Stimulated activated naive CD8-positive, alpha-beta T cell treated with anti-CD3 and anti-CD28 coated beads, Interleukin-15, Interleukin-2, amounts not matched to agents 100 U/mL and 50 U/mL, for 24 hours (primary cell): ENCODE measurements at places on chromosomes 11 and 22.

- no peak for DNase-seq
These were observed 1116.4 kb downstream of the JRKL start for GRCh38 chr11:97506076-97506759.

DNA sequence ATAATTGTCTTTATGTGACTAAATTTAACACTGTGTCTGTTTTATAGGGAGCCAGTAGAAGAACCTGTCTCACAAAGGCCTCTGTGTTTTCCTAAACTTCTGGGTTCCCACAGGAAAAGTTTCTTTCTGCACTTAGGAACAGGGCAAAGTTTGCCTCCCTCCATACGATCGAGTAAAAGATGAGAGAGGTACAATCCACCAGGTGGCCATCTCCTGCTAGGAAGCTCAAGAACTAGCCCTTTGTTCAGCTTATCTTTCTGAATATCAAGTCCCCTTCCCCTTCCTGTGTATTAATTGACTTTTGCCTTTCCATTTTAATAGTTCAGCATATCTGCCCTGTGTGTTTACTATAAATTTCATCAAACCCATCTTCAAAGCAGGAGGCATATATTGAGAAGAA, 18.0 kb downstream of the CSNK2A3 start:
- DNase-seq: no peak

GRCh38 chr22:44271010-44271500, 41.7 kb downstream of the SHISAL1 start:
- no peak for DNase-seq

GRCh38 chr11:88231894-88232482, 56.7 kb upstream of the RAB38 start:
- no peak for DNase-seq

DNA sequence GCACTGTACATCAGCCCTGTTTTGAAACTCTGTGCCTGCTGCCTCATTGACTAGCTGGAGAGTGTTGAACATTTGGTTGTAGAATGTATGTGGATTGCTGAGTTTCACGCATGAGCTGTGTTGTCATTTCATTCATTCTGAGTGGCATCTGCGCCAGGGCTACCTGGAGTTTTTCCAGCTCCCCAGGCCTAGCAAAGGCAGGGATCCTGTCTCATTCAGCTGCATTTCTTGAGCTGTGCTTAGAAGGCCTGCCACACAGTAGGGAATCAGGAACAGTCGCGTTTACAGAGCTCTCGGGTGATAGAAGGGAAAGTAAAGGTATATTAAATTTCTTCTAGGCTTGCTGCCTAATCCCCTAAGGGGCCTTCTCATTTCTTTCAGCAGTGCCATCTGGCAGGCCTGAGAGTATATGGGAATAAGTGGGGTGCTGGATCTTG, 44.3 kb downstream of the PTPRJ start:
- no peak for DNase-seq

DNA sequence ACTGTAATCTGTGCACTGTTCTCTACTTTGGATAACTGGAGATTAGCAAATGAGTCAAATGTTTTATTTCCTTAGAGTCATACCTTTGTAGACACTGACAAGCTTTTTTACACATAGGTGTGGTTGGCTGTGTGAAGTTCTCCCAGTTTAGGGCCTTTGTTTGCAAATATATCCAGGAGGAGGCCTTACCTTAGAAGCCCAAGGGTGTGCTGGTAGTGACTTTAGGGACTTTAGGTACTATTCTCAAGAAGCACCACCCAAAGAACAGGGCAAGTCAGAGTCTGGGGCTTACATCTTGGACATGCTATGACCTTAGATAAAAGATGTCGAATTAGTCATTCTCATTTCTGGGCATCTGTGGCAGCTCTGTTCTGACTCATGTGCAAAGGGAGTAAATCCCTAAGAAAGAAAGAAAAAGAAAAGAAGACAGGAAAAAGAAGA, 4.8 kb upstream of the FAR1 start:
- no peak for DNase-seq
